ENCODE measurements at places on chromosomes 5 and 9. TPM values are rescaled to one million over a fixed set of nuclear protein-coding genes. Genes with fewer than 3 reads are reported as not detected.

- no peak overlapping the region for H3K4me3 ChIP-seq
- H3K36me3 ChIP-seq = no peaks in the 10 kb centered on the region
- H3K27me3 ChIP-seq = no peaks in the 10 kb centered on the region
- no peaks in the 10 kb centered on the region for H3K4me1 ChIP-seq
- DNase-seq = no peak
Measured at GRCh38 chr9:98285446-98285845, 30.0 kb upstream of the TBC1D2 start.

- DNase-seq = no peak
- no peaks in the 10 kb centered on the region for H3K27me3 ChIP-seq
- H3K4me1 ChIP-seq = no peaks in the 10 kb centered on the region
- H3K4me3 ChIP-seq = no peak overlapping the region
Measured at GRCh38 chr5:155082401-155082800, 68.8 kb downstream of the KIF4B start.

Gene SLC36A2
- total RNA-seq = not detected

Gene AGXT2
- not detected for total RNA-seq

Gene HMMR
- total RNA-seq = 3.5 TPM

Gene NDST1
- total RNA-seq = 46.7 TPM

Data from breast epithelium (tissue), 4 donors.